Stimulated activated CD8-positive, alpha-beta memory T cell treated with anti-CD3 and anti-CD28 coated beads, Interleukin-15, amount 100 ng/mL, for 1 hour (primary cell): ENCODE measurements at places on chromosomes 5 and 9.

GRCh38 chr9:125387861-125388524, 126.4 kb downstream of the GAPVD1 start:
- no peak for DNase-seq

- no peak for DNase-seq
Measured at GRCh38 chr9:131651599-131651998, 88.3 kb downstream of the RAPGEF1 start.

DNA sequence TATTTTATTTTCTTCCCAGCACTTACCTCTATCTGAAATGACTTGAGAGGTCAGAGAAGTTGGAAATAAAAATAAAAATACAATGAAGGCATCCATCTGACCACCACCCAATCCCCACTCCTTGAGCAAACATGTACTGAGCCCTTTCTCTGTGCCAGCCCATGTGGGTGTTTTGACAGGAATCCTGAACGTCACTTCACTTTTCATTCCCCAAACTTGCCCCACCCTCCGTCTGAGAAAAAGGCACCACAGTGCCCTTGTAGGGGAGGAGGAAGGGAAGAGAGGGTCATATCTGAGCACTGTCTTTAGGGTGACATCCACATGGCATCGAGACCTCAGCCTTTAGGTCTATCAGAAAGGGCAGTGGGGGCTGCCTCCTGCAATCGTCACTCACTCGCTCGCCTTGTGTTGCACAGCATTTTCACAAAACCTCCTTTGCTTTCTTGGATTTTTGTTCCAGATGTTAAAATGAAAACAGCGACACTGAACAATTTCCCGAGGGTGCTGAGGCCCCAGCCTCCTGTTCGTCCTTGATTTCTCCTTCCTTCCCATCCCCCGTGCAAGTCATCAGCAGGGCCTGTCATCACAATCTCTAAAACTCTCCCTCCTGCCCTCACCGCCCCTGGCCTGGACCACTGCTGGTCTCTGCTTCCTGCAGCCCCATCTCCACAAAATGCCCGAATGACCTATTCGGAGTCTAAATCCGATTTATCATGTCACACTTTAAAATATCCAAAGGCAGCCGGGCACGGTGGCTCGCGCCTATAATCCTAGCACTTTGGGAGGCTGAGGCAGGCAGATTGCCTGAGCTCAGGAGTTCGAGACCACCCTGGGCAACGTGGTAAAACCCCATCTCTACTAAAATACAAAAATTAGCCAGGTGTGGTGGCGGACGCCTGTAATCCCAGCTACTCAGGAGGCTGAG, 13.0 kb downstream of the HIGD2A start:
- DNase-seq: no peak

- DNase-seq: no peak
Measured at GRCh38 chr9:4706971-4707622, 27.7 kb downstream of the CDC37L1 start.

GRCh38 chr9:132982458-132982857, 4.0 kb downstream of the GFI1B start:
- DNase-seq: no peak

DNA sequence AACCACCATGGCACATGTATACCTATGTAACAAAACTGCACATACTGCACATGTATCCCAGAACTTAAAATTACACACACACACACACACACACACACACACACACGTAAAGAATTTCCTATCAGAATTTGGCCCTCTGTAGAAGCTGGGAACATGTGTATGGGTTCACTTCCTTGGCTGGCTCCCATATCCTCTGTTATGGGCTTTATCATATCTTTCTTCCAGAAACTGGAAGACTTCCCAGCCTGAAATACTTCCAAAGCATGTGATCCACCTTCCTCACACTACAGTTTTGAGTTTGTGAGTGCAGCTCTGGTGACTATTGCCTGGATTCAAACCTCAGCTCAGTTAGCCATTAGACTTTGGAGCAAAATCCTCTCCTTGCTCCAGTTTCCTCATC, 78.6 kb upstream of the GDNF start:
- DNase-seq: no peak

GRCh38 chr9:37392272-37392671, 30.2 kb upstream of the GRHPR start:
- no peak for DNase-seq
